ENCODE measurements at places on chromosomes 6 and 20.

DNA sequence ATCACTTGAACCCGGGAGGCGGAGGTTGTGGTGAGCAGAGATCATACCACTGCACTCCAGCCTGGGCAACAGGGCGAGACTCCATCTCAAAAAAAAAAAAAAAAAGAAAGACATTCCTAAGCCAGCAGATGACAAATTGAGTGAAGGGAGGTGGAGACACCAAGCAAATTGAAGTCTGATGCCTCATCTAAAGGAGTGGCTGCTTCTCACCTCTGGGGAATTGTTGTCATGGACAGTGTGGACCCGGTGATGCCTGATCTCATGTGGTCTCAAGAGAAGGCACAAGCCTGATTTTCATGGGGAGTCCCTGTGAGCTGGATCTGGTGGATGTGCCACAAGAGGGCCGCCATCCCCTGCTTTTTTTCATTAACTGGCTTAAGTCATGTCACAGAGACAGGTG, 272.0 kb downstream of the ZNF217 start:
- no peak for DNase-seq

DNA sequence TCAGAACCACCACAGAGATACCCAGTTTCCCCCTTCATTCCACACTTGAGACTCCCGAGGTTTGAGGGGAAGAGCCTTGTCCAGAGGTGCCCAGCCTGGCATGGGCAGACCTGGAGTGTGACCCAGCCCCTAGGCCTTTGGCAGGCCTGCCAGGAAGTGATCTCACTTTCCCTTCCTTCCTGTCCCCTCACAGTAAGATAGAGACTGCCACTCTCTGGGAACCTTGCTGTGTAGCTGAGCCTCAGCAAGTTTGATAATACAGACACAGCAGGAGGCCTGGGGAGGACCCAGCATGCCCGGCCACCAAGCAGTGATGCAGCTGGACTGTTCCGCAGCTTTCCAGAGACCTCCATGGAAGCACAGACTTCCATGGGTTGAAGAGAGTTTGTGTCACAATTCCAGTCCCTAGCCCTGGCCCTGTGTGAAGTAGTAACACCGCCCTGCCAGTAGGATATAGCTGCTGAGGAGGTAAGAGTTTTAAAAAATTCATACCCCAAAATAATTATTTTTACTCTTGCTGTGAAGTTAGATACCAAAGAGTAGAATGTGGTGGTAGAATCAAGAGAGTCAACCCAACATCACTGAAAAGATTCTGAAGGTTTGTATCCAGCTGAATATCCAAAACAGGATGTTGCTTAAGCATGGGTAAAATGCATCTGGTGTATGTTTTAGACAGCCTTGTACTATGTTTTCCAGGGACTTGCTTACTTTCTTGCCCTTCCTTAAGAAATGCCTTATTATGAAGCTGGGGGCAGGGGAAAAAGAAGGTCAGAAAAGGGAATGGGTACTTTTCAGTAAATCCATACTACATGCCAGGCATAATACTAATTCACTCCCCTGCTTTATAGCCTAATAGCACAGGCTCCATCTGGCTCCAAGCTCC, 16.3 kb downstream of the PKIG start:
- no peak for DNase-seq

DNA sequence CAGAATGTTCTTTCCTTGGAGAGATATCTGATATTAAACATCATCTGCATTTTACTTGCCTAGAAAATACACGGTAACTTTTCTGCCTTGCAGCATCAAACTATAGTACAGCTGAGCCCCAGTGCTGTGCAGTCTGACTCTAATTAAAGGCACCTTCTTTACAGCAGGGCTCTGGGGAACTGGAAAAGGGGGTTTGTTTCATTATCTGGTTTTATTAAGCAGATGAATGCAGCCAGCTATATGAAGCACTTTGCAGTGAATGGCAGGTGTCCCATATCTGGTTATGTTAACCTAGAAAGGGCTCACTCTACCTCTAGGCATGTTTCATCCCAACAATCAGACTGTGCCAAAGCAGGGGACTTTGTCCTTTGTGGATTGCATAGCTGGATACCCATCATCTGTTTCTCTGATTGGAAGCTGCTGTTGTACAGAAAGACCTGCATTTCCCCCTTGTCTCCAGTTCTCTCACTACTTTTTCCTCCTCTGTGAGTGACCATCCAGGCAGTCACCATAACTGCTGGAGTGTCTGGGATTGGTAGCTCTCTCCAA, 39.6 kb upstream of the CMTR1 start:
- DNase-seq: no peak

- no peak for DNase-seq
Measured at GRCh38 chr6:70413992-70414494, 735 bp downstream of the FAM135A start.

DNA sequence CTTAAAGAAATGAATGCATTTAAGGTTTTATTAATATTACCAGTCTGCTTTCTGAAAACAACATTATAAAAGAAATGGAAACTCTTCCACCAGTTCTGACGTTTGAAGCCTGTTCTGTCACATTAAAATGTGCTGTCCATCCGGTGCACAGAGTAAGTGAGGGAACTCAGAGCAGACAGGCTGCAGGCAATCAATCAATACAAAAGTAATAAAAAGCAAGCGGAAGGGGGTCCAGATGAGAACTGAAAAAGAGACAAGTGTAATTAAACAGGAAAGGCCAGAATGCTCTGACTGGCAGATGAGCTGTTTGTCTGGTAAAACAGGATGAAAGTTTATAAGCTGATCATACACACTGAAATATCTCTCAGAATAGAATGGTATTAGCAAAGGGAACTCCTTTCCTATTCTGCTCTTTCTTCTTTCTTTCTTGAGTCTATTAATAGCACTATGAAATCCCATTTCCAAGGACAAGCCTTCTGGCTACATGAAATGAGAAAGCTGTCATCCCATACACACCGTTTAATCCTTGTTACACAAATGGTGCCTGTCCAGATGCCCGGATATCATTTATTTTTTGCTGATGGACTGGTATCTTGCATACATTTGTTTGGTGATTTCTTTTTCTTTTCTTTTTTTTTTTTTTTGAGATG, 94.3 kb downstream of the RAMACL start:
- no peak for DNase-seq

- DNase-seq: no peak
Measured at GRCh38 chr6:24287239-24287638, 70.6 kb downstream of the DCDC2 start.

GRCh38 chr6:170590725-170591124, 6.3 kb upstream of the PDCD2 start:
- DNase-seq: no peak

DNA sequence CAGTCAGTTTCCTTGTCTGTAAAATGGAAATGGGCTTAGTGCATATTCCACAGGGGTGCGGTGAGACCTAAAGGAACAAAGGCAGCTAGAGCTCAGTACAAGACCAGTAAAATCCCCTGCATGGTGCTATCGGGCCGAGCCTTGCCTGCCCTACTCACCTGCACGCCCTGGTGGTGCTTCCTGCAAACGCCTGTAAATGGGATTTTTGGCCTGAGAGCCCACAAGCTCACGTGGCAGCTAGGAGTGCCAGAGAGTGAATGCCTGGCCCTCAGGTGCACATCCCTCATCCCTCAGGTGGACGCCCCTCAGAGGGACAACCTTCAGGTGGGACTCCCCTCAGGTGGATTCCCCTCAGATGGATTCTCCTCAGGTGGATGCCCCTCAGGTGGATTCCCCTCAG, 48.0 kb upstream of the VSX1 start:
- no peak for DNase-seq

DNA sequence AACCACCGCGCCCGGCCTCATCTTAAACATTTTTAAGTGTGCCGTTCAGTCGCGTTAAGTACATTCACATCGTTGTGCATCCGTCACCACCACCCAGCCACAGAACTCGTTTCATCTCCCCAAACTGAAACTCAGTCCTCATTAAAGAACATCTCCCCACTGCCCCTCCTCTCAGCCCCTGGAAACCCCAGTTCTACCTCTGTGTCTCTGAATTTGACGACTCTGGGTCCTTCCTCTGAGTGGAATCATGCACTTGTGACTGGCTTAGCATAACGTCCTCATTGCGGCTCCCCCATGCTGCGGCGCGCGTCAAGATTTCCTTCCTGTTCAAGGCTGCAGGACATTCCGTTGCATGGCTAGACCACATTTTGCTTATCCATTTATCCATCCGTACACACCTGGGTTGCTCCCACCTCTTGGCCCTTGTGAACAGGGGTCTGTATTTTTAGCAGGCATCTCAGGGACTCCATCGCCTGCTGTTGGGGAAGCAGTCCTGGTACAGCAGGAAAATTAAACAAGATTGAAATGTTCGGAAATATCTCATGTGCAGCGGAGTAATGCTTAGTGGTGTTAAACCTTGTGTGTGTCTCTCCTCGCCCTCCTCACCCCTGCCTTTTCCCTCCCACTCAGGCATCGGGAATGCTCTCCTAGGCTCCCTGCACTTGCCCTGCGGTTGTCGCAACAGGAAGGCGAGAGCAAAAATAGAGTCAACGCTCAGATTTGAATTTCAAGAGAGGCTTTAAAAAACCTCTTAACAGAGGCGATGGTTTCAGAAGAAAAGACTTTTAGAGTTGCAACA, 127.9 kb downstream of the PXDC1 start:
- DNase-seq: no peak

- DNase-seq: no peak
Measured at GRCh38 chr6:24646771-24647170, 780 bp upstream of the KIAA0319 start.

DNA sequence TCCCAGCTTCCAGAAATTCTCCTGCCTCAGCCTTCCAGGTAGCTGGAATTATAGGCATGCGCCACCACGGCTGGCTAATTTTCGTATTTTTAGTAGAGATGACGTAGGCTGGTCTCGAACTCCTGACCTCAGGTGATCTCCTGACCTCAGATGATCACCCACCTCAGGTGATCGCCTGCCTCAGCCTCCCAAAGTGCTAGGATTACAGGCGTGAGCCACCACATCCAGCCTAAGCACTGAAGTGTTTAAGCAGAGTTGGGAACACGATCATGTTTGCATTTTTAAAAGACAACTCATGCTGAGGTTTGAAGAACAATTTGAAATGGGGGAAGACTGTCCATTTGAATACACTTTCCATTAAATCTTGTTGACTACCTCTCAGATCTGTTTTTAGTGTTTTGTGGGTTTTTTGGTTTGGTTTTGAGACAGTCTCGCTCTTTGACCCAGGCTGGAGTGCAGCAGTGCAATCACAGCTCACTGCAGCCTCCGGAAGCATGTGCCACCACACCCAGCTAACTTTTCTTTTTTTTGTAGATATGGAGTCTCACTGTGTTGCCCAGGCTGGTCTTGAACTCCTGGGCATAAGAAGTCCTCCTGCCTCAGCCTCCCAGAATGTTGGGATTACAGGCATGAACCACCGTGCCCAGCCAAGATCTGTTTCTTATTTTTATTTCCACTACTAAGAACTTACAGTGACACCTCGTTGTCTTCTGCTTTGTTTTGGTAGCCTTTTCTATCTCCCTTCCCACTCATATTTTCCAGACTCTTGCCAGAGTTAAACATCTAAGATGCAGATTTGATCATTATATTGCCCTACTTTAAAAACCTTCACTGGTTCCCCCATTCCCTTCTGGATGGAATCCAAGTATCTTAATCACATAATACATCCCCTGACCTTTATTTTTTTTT, 5.5 kb downstream of the CASP8AP2 start:
- no peak for DNase-seq

DNA sequence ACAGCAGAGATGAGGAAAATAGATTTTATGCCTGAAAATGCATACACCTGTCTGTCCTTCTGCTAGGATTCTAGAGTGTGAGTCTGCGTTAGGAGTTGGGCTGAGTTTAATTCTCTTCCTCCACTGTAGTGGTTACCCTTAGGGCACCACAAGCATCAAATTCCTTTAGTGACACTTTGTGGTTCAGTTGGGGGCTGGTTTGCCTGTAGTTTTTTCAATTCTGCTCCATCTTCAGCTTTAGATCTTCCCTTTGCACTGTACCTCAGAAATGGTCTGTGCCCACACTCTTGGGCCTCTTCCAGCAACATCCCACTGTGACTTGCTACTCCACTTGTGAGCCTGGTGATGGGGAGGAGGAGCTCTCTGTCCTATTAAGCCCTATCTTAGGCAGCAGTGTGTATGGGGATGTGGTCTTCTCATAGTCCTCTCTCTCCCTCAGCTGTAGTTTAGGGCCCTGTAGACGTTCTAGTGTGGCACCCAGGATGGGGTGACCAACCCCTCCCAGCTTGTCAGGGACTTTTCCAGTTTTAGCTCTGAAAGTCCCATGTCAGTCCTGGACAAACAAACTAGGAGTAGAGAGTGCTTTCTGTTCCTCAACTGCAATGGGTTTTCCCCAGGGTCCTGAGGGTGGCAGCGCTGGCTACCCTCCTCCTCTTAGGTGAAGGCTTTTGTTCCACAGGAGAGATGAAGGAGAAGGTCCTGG, 19.7 kb upstream of the OGFRL1 start:
- DNase-seq: no peak

- no peak for DNase-seq
Measured at GRCh38 chr6:166469426-166469961, 86.8 kb upstream of the MPC1 start.

DNA sequence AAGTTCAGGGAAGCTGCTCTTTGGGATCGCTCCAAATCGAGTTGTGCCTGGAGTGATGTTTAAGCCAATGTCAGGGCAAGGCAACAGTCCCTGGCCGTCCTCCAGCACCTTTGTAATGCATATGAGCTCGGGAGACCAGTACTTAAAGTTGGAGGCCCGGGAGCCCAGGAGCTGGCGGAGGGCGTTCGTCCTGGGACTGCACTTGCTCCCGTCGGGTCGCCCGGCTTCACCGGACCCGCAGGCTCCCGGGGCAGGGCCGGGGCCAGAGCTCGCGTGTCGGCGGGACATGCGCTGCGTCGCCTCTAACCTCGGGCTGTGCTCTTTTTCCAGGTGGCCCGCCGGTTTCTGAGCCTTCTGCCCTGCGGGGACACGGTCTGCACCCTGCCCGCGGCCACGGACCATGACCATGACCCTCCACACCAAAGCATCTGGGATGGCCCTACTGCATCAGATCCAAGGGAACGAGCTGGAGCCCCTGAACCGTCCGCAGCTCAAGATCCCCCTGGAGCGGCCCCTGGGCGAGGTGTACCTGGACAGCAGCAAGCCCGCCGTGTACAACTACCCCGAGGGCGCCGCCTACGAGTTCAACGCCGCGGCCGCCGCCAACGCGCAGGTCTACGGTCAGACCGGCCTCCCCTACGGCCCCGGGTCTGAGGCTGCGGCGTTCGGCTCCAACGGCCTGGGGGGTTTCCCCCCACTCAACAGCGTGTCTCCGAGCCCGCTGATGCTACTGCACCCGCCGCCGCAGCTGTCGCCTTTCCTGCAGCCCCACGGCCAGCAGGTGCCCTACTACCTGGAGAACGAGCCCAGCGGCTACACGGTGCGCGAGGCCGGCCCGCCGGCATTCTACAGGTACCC, at the start of gene ESR1:
TSS of gene ESR1 (plus strand) at position 170 of the 858 bp plus-strand sequence. CDS start at position 401, 231 bp downstream.
- DNase-seq: no peak

DNA sequence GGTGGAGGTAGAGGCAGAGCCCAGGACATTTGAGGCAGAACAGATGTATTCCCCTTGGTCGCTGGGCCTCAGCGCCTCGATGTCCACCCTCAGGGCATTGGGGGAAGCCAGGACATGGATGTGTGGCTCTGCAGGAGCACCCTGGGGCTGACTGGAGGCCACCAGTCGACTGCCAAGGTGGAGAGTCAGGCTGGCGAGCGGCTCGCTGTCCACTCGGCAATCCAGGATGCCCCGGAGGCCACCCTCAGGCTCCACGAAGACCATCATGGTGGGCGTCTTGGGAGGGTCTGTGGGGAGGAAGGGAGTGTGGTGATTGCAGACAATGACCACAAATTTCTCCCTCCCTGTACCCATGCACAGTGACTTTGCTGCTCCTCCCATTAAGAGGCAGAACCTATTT, 8.2 kb upstream of the ADAM33 start:
- DNase-seq: no peak

Measured in NCI-H774 (cell line).